Activated naive CD4-positive, alpha-beta T cell treated with Interleukin-2 at 50 U/mL for 16 hours (primary cell): ENCODE measurements at places on chromosomes 1 and 21.

DNA sequence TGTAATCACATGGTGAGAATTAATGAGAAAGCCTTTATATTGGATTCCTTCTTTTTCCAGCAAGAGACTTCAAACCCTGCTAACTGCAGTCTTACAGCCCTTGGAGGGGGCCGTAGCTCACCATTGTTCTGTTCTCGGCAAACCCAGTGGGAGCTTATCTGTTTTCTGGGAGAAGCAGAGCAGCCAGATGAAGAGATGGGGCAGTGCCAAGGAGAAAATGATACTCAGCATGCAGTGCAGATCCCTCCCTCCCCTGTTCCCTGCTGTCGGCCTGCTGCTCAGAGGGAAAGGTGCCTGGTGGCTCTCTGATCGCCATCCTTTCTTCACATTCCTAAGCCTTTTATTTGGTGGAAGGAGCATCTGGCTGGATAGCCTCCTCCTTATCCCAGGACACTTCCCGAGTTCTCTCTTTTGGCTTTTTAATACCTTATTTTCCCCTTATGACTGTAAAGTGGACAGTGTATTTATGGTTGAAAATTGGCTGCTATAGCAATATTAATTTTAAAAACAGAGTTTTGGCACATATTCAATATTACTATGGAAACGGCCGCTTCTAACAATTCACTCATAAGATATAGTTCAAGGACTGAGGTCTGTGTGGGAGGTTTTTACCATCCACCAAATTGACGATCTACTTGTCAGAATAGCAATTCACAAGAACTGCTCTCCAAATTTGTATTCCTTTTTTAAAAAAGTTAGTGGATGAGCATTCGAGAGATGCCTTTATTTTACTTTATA lies 203.4 kb downstream of the CRB1 start:
- DNase-seq: no peak

DNA sequence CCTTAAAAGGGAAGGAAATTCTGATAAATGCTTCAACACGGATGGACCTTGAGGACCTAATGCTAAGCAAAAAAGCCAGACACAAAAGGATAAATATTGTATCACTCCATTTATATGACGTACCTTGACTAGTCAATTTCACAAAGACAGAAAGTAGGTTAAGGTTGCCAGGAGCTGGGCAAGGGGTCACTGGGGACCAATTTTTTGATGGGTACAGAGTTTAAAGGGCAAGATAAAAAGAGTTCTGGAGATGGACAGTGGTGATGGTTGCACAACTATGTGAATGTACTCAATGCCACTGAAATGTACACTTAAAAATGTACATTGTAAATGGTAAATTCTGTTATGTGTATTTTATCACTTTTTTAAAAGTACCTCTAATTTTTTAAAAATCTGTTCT lies 32.1 kb upstream of the SLAMF9 start:
- no peak for DNase-seq

DNA sequence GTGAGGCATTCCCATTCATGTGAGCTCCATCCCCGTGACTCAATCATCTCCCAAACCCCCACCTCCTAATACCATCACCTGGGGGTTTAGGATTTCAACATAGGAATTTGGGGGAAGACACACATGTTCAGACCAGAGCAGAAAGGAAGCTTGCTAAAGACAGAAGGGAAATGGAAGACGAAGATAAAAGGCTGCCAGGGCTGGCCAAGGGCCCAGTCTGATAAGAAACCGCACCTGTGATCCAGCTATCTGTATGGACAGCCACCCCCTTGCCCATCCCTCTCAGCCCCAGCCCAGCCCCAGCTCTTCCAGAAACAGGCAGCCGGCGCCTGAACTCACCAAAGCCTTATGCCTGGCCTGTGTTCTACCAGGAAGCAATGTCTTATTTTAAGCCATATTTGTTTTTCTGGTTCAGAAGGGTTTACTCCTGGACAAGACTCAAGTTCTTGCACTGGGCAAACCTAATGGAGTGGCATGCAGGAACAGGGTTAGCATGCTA lies 198.4 kb upstream of the VAMP3 start:
- DNase-seq: no peak

GRCh38 chr1:29583727-29584126 lies 347.4 kb downstream of the PTPRU start:
- no peak for DNase-seq

- no peak for DNase-seq
Measured at GRCh38 chr1:177948336-177948972, 21.4 kb downstream of the SEC16B start.

GRCh38 chr1:173476197-173476664 lies 904 bp upstream of the PRDX6 start:
- no peak for DNase-seq
